ENCODE measurements at places on chromosomes 5 and 9.

- no peak for DNase-seq
Measured at GRCh38 chr5:67493676-67494075, 297.1 kb upstream of the CD180 start.

GRCh38 chr5:151812757-151813309 is 41.1 kb downstream of the G3BP1 start:
- DNase-seq, result no peak

DNA sequence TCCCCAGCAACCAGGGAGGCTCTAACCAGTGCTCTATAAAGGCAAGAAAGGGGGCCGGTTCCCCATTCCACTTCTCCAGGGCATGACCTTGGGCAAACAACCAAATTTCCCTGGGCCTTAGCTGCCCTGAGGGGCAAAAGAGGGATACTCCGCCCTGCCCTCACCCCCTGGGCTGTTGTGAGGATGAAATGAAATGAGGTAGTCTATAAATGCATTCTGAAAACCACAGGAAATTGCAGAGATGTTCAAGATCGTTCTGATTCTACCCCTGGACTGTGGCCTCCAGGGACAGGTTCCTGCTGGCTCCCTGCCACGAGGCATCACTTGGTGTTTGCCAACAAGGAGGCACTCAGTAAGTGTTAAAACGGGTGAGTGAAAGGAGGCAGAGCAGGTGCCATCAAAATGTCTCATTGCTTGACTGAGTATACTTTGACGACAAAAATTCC is 5.7 kb downstream of the RAPGEF1 start:
- no peak for DNase-seq

DNA sequence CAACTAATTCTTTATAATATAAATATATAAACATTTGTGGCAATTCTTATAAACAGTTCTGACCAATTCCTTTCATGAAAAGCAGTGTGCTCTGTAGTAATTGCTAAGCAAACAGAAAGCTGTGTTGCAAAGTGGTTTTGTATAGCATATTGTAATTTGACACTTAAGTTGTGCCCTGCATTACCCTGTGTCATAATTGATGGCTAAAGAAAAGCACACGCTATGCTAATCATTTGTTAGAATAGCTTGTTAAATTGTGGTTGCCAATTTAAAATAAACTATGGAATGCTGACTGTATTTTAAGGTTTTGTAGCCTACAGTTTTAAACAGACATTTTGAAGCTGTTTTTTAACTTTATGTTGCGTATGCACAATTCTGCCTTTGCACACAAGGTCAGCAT is 140.0 kb downstream of the PBX3 start:
- no peak for DNase-seq

- DNase-seq, result no peak
Measured at GRCh38 chr5:179294891-179295777, 50.1 kb downstream of the ADAMTS2 start.

DNA sequence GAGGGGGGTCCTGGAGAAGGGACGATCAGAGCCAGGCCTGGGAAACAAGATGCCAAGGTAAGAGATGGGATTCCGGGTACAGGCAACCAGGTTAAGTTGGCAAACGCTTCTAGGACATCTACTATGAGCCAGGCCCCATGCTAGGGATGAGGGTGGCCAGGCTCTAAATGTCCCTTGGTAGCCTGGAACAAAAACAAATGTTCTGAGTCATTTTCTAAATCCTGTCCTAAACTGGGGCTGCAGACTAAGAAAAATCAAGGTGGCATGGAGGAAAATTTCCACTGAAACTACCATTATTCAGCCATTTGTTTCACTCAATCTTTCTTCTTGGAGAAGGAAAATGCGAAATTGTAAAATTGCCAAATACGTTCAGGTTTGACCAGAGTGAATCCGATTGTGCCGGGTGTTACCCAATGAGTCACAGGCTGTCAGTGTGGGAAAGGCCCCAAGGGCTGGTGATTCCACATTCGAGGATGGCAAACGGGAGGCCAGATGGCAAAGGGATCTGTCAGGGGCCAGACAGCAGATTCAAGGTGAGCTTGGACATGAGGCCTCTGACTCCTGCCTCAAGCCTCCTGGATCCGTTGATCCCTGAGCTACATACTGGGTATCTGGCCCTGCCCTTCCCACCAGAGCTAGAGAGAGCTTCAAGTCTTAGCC is 57.6 kb downstream of the PAX5 start:
- no peak for DNase-seq

- no peak for DNase-seq
Measured at GRCh38 chr5:3010301-3010952, 258.9 kb upstream of the IRX2 start.

DNA sequence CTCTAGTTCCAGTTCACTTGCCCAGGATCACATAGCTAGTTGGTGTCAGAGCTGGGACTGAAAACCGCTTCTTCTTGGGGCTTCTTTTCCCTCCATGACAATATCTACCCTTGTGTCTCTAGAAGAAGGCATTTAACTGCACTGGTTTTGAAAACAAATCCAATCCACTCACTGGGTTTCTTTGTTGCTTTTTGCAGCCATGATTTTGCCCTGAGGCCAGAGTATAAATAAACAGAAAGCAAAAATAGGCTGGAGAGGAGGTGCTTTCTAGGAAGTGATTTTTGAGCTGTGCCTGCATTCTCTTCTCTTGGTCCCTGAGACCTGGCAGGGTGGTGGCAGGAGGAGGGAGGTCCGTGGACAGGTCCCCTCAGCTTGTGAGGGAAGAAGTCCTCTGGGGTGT is 6.9 kb upstream of the TRIO start:
- DNase-seq, result no peak

- no peak for DNase-seq
Measured at GRCh38 chr5:118692811-118693342, 295.5 kb downstream of the DTWD2 start.

- no peak for DNase-seq
Measured at GRCh38 chr9:5949103-5949699, 58.5 kb downstream of the MLANA start.

DNA sequence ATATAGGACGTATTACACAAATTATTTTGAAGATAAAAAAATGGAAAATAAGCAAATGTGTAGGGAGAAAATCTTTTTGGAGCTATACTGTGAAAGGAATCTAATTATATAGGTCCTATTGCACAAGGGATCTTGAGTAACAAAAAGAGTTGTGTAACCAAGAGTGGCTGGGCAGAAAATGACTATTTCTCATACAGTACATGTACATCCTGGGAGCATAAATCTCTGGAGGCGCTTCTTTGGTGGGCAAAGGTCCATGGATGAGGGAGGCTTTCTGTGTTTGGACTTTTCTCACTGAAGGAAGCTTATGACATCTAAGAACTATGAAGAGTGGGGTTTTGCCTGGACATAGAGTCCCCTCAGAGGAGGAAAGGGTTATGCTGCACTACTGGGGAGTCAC is 29.8 kb downstream of the ANKS6 start:
- no peak for DNase-seq

GRCh38 chr9:123208626-123209174 is 59.7 kb downstream of the STRBP start:
- no peak for DNase-seq

DNA sequence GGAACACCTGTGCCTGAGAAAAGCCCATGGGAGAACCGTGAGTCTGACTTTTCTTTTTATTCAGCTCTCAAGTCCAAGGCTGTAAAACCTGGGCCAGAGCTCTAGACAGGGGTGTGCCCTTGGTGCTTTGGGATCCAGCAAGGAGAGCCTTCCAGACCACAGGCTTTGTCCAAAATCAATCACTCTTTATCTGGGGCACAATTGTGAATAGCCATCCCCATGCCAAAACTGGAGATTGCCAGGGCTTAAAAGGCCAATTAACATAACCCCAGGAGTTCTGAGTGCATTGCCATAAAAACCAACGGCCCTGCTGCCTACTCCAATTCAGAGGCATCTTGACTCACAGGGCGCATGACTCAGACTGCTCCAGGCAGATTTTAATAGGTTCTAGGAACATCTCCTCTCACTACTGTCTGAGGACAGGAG is 391.8 kb downstream of the ARHGEF28 start:
- DNase-seq, result no peak
